CD8-positive, alpha-beta T cell (primary cell): ENCODE measurements at places on chromosomes 16 and 17.

GRCh38 chr16:50440991-50441390, 72.2 kb upstream of the BRD7 start:
- no peak for DNase-seq

- no peak for DNase-seq
Observed at GRCh38 chr16:67147437-67148140, 3.2 kb downstream of the B3GNT9 start.

GRCh38 chr16:27951489-27952120, 111.9 kb downstream of the GSG1L start:
- DNase-seq, result no peak

- no peak for DNase-seq
Observed at GRCh38 chr16:11734653-11735043, 8.0 kb downstream of the TXNDC11 start.

DNA sequence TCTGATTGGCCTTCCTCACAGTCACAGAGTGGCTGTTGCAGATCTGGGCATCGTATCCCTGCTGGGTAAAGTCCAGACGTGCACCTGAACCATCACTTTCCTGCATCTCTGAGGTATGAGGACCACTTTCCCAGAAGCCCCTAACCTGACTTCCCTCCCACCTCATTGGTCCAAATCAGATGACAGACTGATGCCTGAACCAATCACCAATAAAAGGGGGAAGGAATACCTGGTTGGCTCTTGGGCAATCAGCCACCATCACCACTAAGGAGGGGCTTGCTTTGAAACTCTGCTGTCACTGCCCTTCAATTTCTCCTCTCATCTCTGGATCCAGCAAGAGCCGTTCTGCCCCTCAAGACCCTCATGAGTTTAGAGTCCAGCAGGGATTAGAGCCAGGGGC, 13.6 kb upstream of the WFDC1 start:
- DNase-seq, result no peak

DNA sequence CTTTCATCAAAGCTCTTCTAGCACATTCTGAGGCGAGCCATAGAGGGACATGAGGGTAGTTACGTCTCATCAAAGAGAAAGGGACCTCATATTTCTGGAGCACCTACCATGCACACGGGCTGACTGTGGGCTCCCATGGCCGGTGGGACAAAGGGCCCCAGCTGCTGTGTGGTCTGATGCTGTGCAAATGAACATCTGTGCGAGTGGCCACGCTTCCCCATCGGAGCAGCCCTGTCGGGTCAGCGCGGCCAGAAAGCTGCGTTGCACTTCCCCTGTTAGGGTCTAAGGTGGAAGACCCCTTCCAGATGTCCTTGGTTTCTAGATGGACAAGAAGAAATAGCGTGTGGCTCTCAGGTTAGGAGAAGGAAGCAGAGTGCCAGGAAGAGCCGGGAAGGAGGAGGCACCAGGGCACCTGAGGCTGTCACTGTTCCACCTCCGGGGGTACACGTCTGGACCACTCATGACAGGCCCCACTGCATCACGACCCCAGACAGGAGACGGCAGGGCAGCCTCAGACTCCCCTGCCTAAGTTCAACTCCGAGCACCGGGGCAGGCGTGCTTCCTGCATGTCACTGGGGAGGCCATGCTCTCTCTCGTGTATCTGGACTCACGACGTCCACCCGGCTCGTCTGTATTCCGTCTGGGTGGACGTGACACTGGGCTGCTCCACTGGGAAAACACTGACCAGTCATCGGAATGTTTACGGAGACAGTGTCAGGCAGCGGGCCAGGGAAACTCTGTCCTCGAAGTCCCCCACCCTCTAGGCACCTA, 8.5 kb upstream of the BAIAP2 start:
- DNase-seq, result no peak
